ENCODE measurements at places on chromosomes 2 and 18.
A peak's percentile ranks its signal among the peaks of the same experiment; 100 is the strongest.

DNA sequence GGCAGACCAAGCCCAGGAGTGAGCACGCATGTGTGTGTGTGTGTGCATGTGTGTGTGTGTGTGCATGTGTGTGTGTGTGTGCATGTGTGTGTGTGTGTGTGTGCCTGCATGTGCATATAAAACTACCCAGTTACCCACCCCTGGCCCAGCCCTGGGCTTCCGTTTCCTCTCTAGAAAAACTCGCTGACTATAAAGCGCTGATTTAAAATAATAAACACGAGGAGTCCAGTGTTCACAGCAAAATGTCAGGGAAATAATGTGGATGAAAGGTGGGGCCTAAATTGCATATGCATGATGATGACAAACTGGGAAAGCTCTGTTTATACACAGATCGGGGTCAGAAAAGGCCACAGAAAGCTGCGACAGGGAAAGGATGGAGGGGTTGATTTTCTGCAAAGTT is 7.5 kb downstream of the ADCY3 start:
- DNase-seq = no peak

GRCh38 chr2:62939735-62940491 is 110.7 kb upstream of the OTX1 start:
- no peak for DNase-seq

DNA sequence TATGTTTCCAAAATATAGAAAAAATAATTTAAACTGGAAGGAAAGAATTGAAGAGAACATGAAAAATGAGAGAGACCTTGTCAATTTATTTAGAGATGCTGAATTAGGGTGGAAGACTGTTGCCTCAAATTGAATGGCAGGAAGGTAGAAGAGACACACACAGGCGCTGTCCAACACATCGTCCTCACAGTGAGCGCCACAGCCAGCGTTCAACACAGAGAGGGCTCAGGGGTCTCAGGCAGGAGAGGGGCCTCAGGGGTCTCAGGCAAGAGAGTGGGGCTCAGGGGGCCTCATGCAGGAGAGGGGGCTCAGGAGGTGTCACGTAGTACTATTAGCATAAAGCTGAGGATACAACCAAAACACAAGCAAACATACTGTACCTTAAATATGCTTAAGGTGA is 65.7 kb downstream of the TMEM18 start:
- DNase-seq = no peak

- no peak for DNase-seq
Observed at GRCh38 chr2:213022987-213023386, 128.4 kb downstream of the IKZF2 start.

GRCh38 chr2:121475811-121476571 is 54.7 kb upstream of the RNU4ATAC start:
- DNase-seq = no peak

- DNase-seq = no peak
Observed at GRCh38 chr2:30656079-30656478, 151.2 kb downstream of the CAPN13 start.

- DNase-seq = no peak
Observed at GRCh38 chr2:197700960-197701359, 4.2 kb upstream of the MARS2 start.

DNA sequence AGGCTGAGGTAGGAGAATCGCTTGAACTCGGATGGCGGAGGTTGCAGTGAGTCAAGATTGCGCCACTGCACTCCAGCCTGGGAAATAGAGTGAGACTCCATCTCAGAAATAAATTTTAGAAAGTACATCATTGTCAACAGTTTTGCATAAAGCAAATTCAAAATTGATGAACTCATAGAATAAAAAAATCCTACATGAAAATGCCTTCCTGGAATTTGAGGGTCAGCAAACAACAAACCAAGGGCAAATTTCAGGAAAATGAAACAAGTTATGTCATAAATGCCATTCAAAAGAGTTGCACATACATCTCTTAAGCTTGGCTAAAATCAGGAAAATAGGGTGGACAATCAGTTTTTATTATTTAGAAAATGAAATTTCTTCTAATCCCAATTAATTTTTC is 45.1 kb downstream of the COL5A2 start:
- no peak for DNase-seq

DNA sequence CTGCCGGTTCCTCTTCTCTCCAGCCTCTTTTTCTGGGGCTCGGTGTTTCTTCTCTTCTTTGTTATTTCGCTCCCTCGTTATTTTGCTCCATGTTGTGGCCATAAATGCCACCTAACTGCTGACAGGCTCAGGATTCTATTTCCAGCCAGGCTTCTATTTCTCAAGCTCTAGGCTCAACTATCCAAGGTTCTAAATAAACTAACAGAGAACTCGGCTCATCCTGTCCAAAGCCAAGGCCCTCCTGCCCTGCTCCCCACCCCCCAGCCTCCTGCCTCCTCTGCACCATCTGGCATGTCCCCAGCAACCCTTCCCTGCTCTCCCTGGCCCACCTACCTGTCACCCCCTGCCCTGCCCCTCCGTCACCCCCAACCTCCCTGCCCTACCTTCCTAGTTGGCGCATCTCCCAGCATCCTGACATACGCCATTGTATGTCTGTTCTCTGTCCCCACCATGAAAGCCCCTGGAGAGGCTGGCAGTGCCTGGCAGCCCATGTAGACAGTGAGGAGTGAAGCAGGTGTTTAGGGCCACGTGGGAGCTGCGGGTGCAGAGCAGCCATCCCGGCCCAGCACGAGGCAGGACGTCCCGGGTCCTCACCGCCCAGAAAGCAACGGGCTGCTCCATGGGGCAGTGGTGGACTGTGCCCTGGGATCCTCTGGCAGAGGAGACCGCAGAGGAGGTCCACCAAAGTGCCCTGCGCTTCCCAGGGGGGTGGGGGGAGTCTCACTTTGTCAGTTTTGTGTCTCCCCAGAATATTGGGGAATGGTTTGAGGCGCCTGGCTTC is 186.9 kb downstream of the TWIST2 start:
- no peak for DNase-seq

DNA sequence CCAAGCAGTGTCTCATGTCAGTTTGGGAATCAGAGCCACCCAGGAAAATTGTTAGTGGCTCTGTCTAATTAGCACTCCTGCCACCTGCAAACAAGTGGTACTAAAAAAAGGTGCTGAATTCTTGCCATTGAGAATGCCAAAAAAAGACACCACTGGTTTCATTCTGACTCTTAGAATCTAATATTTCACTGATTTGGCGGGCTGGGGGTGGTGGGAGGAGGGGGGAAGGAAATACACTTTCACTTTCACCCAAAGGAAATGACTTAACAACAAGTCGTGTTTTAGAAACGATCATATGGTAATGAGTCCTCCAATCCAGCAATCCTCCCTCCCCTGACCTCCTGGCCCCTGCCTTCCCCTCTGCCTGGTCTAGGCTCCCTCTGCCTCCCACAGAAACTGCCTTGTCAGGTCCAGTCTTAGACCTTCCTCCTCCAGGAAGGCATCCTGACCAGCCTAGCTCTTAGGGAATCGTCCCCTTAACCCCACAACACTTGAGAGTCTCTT is 4.4 kb upstream of the KLHL29 start:
- peak; percentile 27 for DNase-seq

GRCh38 chr2:12070581-12070980 is 324.1 kb downstream of the LPIN1 start:
- DNase-seq = no peak

GRCh38 chr18:49112031-49112430 is 161.3 kb upstream of the SMAD7 start:
- no peak for DNase-seq

- DNase-seq = no peak
Observed at GRCh38 chr2:54000524-54000923, 29.7 kb upstream of the PSME4 start.

DNA sequence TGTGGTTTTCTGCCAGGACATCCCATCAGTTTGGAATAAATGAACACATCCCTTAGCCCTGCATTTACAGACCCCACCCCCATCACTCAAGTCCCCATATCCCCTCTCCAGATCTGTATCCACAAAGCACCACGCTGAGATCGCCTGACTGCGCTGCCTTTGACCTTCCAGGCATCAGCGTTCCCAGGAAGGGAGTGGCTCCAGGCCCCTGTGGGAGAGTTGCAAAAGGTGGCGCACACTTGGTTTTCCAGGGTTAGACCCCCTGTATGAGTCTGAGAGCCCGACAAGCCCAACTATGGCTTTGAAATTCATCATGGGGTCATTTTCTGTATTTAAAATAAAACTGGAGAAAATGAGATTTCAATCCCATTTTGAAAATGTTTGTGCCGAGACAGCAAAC is 137.0 kb upstream of the ZNF236 start:
- DNase-seq = no peak

DNA sequence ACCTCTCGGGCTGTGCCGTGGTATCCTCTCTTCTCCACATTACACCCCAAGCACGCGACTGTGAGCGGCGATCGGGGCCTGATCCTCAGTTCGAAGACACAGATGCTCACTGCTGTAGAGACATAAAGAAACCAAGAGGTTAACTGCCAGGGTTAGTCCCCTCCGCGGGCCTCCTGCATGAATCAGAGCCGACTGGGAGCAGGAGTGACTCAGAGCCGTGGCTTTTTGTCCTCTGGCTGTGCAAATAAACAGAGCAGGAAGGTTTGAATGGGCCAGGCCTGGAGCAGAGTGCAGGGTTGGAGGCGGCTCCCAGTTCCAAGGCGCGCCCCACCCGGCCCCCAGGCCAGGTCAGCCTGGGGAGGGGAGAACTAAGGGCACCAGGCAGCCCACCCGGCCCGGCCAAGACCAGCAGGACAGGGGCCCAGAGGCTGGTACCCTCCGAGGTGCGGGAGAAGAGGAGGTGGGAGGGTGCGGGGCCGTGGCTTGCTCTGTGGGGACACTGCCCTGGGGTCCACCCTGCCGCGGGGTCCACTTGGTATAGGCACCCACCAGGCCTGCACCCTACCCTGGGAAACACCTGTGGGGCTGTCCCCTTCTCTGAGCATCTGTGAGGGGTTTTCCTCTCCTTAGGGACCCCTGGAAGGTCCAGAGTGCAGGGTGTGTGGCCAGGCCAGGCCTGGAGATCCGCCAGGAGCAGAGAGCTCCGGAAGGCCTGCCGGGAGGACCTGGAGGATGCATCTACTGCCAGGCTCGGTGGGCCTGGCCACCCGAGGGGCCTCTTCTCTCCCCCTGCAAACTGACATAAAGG is 16.5 kb downstream of the TWIST2 start:
- DNase-seq = no peak

GRCh38 chr2:97880334-97880733 is 115.4 kb downstream of the TMEM131 start:
- no peak for DNase-seq

GRCh38 chr18:44958455-44958854 is 277.8 kb downstream of the SETBP1 start:
- no peak for DNase-seq

GRCh38 chr2:150584081-150584480 is 96.6 kb upstream of the RND3 start:
- DNase-seq = no peak

DNA sequence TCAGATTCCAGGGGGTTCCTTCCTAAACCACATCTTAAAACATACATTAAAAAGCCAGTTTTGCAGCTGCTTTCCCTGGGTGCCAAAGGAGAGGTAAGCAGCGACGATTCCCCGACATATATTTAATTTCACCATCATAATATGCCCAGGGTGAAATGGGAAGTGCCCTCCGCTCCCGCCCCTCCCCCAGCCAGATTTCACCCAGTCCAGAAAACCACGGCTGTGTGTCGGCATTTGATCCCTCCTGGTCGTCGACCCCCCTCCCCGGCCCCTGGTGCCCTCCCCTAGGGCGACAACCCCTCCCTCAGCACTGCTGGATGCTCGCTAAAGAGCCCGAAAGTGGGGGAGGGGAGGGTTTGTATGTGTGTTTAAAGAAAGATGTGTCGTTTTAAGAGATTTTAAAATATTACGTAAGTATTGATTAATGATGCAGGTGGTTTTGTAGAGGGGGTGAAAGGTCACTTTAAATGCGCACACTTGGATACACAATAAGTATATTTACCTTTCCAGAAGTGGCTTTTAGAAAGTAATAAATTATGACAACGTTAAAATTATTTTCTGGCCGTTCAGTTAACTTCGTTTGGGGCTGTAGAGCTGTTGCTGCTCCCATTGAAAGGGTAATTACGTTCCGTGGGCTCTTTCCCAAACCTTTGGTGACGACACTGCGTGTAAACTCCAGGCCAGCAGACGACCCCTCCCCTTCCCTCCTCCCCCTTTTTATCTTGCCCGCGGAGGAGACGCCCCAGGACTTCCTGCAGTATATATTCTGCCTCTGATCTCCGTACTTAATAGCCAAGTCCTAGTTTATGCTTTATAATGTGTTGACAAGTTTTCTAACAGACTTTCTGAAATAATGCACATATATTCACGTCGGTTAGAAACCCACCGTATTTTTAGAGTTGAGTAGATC is 3.4 kb upstream of the BCL11A start:
- no peak for DNase-seq

GRCh38 chr2:61961231-61961901 is 55.9 kb downstream of the COMMD1 start:
- no peak for DNase-seq

DNA sequence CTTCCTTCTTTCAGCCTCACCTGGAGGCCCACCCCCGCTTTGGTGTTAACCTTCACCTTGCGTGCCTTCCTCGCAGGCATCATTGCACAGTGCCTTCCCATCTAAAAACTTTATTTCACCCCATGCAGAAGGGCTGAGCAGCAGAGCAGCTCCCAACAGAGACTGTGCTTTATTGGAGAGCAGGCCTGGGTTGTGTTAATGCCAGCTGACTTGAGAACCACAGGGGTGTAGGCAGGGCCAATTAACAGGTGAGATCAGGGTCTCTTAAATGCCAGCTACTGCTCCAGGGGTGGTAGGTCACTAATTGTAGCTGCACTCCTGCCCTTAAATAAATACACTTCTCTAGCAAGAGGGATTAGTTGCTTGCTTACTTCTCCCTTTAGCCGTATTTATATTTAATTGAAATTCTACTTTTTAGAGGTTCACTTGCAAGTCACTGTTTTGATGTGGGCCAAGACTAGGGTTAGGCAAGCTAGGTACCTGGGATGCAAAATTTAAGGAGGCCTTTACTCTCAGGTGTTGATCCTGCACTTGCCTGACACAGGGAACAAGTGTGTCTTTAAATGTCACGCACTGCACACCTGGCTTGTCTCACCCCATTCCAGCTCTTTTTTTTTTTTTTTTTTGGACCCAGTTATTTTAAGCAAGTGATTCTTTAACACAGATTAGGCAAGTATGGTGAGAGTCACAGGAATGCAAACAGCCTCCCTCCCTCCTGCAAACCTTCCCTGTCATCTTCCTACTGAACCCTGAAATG is 54.5 kb downstream of the LYPD1 start:
- DNase-seq = no peak

- DNase-seq = no peak
Observed at GRCh38 chr2:177885828-177886466, 186.6 kb downstream of the PDE11A start.

DNA sequence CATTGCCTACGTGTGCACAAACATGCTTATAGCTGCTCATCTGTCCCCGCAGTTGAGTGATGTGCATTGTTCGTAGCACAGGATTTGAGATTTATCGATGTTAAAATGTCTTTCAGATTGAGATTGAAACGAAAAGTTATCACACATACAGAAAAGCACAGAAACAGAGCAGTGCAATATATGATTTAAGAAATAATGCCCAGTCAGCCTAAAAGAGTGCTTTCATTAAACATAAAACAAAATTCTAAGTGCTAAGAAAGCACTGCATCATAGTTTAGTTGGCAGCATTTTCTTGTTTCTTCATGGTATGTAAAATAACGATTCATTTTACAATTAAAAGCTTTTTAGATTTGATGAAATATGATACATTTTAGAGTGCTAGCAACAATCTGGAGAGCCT is 31.9 kb upstream of the GORASP2 start:
- DNase-seq = no peak

Measured in CD4-positive, alpha-beta T cell treated with Interleukin-2 at 100 ng/mL for 4 hours (primary cell).